Activated T-helper 9 cell treated with anti-CD3 and anti-CD28 coated beads, Interleukin-2, amount 50 U/mL, for 16 hours (primary cell): ENCODE measurements at places on chromosomes 7 and 10.

DNA sequence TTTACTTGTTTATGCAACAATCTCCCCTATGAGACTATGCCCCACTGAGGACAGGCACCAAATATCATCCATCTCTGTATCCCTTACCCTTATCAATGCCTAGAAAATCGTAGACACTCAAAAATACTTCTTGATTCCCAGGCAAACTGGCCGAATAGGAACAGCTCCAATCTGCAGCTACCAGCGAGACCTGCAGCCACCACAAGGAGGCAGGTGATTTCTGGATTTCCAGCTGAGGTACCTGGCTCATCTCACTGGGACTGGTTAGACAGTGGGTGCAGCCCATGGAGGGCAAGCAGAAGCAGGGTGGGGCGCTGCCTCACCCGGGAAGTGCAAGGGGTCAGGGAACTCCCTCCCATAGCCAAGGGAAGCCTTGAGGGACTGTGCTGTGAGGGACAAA lies 10.8 kb upstream of the PPP1R3C start:
- no peak for DNase-seq

- no peak for DNase-seq
Observed at GRCh38 chr7:97064972-97065587, 40.4 kb upstream of the DLX5 start.

GRCh38 chr10:69359148-69359547 lies 57.6 kb downstream of the TACR2 start:
- DNase-seq, result no peak

DNA sequence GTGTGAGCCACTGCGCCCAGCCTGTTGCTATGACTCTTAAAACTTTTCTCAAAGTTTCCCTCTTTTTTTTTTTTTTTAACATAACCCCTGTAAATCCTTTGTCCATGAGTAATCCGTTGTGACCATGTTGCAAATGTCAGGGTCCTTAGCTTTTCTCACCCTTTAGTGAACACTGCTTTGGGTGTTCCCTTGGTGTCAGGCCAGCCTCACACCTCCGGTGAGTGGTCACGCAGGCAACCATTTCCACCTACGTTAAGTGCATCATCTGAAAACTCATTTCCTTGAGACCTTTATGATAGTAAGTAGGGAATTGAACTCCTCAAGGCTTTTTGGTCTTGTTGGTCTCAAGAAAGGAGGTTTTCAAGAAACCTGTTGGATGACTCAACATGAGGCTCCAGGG lies 41.3 kb upstream of the OPN4 start:
- no peak for DNase-seq

- DNase-seq, result no peak
Observed at GRCh38 chr10:971150-971542, 17.1 kb upstream of the GTPBP4 start.
